Activated CD4-positive, alpha-beta T cell treated with anti-CD3 and anti-CD28 coated beads, Interleukin-2, amount 10 ng/mL, durations not matched to agents 7 days and 5 days (primary cell): ENCODE measurements at places on chromosomes 2 and 18.

GRCh38 chr18:78767648-78768071 lies 212.0 kb upstream of the SALL3 start:
- no peak for DNase-seq

DNA sequence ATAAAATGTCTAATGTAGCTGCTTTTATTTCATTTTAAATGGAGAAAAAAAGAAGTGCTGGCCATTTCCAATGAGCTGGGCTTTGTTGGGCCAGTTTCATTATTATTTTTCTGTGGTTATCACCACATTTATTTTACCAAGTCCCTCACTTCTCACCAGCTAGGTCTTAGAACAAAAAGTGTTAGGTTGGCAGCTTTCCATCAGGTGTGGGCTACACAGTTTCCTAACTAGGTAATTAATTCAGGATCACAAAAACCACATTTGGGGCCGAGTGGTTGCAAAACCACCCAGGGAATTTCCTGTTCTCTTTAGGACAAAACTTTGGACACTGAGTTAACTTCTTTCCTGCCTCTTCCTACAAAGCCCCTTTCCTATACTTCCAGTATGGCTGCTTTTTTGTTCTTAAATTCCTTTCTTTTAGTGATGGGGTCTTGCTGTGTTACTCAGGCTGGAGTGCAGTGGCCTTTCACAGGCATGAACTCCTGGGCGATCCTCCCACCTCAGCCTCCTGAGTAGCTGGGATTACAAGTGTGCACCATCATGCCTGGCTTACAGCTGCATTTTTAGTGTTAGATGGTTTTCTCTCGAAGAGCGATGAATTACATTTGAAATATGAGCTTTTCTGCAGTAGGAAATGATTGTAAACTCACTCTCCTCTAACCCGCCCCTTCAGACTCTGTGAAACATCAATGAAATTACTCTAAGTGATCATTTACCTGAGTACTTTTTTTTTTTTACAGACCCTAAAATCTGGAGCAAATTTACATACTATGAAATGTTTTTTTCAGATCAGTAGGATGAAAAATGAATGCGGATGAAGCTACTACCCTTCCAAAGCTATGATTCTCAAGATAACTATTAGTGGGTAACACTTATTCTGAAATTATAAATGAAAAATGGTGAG lies 2.6 kb upstream of the ZFP36L2 start:
- no peak for DNase-seq

- DNase-seq = no peak
These were observed 500.9 kb upstream of the DSEL start for GRCh38 chr18:68017385-68017784.

DNA sequence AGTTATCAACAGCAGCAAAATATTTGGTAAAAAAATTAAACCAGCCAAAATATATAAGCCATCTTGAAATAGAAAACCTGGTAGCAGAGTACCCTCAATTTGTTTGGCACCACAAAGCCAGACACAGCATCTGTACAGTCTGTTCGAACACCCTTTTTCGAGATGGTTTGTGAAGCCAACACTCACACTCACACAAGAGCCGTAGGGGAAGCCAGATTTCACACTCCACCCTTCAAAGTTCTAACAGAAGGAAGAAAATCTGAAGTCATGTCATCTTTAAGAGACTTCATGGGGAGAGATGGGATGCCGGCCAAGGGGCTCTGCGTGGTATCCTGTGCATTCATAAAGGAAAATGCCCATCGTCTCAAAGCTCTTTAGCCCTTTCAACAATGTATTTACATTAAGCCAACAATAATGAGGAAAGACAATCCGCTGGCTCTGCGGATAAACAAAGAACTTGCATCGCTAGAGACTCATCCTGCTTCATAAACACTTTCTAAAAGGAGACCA lies 451.5 kb upstream of the CHST9 start:
- DNase-seq = no peak

GRCh38 chr2:32591669-32592463 lies 36.0 kb upstream of the TTC27 start:
- peak; percentile 35 for DNase-seq

DNA sequence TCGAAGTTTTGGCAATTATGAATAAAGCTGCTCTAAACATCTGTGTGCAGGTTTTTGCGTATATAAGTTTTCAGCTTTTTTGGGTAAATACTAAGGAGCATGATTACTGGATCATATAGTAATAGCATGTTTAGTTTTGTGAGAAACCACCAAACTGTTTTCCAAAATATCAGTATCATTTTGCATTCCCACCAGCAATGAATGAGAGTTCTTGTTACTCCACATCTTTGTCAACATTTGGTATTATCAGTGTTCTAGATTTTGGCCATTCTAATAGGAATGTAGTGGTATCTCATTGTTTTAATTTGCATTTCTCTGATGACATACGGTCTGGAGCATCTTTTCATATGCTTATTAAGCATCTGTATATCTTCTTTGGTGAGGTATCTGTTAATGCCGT lies 143.4 kb upstream of the MYO3B start:
- DNase-seq = no peak

- no peak for DNase-seq
These were observed 106.5 kb upstream of the COL5A2 start for GRCh38 chr2:189285962-189286645.

GRCh38 chr2:7801212-7801611 lies 880.6 kb upstream of the ID2 start:
- DNase-seq = no peak

GRCh38 chr2:237876951-237877491 lies 17.6 kb downstream of the RAMP1 start:
- DNase-seq = no peak

- peak; percentile 26 for DNase-seq
These were observed 46.6 kb upstream of the HNRNPA3 start for GRCh38 chr2:177165721-177166711.

DNA sequence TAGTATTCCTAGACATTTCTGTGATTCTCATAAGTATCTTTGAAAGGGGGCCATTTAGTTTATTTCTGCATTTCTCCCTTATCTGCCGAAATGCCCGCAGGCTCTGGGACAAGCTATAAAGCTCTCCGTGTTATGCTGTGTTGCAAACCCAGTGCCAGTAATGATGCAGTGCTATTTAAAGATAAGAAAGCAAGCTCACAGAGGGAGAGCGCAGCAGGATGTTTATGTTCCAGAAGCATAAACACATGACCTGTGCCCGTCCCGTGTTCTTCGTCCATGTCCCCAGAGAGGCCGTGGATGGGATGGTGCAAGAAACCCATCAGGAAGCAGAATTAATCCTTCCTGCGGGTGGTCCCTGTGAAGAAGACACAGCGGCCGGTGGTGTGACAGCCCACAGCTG lies 99.4 kb downstream of the NEDD4L start:
- DNase-seq = no peak

GRCh38 chr2:134198006-134198634 lies 55.8 kb upstream of the MGAT5 start:
- DNase-seq = no peak

DNA sequence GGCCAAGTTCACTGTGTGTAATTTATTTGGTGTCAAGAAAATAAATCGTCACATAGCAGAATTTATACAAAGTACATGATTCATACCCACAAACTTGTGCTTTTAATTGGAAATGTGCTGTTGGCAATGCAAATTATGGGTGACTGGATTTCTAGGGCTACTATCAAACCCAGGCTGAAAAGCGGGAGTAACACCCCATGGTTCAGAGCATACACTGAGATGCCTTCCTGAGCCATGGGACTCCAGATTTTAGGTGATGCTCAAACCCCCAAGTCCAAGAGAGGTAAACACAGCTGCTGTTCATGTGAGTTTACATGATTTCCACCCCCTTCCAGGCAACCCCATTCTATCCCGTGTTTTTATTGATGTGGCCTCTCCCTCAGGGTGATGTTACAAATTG lies 565.9 kb upstream of the ID2 start:
- DNase-seq = no peak

GRCh38 chr18:64322189-64322588 lies 173.3 kb upstream of the LINC00305 start:
- DNase-seq = no peak

DNA sequence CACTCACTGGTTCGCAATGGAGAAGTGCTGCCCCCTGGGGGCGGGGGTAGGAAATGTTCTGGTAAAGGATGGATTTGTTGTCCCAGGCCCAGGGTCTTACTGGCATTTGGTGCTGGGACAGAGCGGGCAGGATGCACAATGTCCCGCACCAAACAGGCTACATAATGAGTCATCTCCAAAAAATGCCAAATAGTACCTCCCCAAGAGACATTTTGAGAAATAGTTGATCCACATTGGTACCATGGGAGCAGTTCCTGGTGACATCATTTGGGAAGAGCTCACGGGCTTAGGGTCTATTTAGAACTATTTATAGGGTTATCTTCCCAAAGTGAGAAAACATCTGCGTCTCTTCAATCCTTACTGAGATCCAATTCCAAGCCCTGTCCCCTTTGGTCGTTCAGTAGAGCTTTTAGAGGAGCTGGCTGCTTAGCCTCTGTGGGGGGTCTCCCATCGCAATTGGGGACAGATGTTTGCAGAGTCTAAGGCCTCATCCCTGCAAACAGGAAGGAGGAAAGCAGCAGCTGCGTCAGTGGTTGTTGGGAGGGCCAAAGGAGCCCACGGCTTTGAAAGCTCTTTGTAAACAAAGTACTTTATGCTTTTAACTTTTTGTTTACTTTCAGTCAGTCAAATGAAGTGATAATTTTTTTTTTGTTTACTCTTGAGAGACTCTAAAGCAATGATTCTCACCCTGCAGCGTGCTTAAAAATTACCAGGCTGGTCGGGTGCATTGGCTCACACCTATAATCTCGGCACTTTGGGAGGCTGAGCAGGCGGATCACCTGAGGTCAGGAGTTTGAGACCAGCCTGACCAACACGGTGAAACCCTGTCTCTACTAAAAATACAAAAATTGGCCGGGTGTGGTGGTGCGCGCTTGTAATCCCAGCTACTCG lies 49.3 kb downstream of the GREB1 start:
- peak; percentile 61 for DNase-seq

- DNase-seq = no peak
These were observed 1.6 kb downstream of the SETBP1 start for GRCh38 chr18:44682201-44682870.

DNA sequence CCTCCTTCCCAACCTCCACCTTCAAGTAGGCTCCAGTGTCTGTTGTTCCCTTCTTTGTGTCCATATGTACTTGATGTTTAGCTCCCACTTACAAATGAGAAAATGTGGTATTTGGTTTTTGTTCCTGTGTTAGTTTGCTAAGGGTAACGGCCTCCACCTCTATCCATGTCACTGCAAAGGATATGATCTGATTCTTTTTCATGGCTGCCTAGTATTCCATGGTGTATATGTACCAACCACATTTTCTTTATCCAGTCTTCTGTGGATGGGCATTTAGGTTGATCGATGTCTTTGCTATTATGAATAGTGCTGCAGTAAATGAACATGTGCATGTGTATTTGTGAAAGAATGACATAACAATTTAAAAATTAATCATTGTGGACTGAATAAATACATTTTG lies 19.5 kb upstream of the TFPI start:
- DNase-seq = no peak

DNA sequence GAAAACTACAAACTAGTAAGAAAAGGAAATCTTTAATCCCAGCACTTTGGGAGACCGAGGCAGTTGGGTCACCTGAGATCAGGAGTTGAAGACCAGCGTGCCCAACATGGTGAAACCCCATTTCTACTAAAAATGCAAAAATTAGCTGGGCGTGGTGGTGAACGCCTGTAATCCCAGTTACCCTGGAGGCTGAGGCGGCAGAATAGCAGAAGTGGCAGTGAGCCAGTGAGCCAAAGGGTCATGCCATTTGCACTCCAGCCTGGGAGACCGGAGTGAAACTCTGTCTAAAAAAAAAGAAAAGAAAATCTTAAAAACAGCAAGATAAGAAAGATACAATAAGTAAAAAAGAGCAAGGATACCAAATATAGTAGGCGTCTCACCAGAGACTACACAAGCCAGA lies 502.9 kb upstream of the ID2 start:
- no peak for DNase-seq

DNA sequence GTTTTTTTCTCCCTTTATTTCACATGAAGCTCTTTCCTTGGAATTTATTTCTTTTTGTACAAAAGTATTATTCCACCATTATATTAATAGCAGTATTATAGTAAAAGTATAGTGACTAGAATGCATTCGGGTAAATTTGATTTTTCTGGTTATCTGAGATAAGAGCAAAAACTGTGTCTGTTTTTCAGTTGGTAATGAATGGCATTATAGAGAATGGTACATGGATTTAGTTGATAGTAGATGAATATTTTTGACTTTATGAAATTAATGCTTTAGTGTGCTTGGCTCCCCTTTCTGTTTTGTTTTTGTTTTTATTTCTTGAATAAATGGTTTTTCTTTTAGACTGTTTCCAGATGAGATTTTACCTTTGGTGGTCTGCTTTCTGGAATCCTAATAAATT lies 71.8 kb downstream of the MTA3 start:
- DNase-seq = no peak

- peak; percentile 13 for DNase-seq
These were observed 401.4 kb downstream of the NBAS start for GRCh38 chr2:15159751-15160177.

DNA sequence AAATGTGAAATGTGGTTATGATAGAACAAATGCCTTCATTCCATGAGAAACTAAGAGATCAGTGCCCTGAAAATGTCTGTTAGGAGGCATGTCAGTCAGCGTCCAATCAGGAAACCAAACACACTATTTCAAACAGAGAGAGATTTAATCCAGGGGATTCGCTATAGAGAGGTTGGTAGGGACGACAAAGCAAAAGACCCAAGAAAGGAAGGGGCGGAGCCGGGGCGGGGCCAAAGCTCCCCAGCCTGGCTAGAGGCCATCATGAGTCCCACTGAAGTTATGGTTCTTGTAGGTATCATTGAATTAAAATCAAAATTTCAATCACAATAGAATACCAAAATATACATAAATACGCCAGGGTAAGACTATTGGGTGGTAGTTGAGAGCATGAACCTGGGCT lies 32.9 kb upstream of the RNF149 start:
- DNase-seq = peak; percentile 40

GRCh38 chr2:178115271-178115670 lies 3.0 kb downstream of the RBM45 start:
- no peak for DNase-seq

DNA sequence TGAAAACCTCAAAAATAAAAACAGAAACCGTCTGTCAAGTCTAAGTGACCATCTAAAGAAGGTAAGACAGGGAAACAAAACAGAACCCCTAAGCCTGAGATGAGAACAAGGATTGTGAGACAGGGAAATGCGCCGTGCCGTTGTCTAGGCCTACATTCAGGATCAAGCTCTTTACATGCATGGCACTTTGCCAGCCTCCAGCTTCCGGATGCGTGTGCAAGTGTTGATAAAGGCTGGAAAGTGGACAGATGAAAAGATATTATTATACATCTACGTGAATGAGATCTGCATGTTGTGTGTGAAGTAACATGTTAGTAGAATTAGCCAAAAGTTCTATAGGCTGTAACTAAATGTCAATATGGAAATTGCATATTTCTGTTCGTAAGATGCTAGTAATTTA lies 28.6 kb upstream of the TMEM87B start:
- DNase-seq = no peak
